ENCODE measurements at places on chromosomes 11 and 22.

DNA sequence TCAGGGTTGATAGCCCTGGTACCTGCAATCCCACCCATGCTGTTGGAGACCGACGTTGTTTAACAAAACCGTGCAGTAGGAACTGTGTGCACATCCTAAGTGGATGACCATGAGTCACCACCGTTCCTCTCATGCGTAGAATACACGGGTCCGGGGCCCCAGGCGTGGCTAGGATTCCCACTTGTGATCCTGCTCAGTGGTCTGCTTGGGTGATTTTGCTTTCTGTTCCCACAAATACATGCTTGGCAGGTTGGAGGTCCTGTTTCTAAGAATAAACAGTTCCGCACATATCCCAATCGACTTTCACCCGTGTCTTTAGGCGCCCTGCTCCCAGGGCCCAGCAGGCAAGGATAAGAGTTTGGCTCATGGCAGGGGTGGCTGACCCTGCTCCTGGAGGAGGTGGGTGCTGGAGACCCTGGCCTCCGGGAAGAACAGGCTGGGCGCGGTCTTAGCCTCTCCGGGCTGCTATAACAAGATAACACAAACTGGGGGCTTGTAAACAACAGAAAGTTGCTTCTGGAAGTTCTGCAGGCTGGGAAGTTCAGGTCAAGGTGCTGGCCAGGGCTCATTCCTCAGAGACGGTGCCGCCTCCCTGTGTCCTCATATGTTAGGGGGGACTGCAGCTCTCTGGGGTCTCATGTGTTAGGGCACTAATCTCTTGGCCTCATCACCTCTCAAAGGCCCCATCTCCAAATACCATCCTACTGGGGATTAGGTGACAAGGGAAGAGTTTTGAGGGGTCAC lies 1028.3 kb downstream of the BRD1 start:
- ATAC-seq = no peak

GRCh38 chr11:44610186-44610955 lies 44.9 kb downstream of the CD82 start:
- no peak for ATAC-seq

- no peak for ATAC-seq
Observed at GRCh38 chr11:35954205-35954604, 10.3 kb downstream of the LDLRAD3 start.

DNA sequence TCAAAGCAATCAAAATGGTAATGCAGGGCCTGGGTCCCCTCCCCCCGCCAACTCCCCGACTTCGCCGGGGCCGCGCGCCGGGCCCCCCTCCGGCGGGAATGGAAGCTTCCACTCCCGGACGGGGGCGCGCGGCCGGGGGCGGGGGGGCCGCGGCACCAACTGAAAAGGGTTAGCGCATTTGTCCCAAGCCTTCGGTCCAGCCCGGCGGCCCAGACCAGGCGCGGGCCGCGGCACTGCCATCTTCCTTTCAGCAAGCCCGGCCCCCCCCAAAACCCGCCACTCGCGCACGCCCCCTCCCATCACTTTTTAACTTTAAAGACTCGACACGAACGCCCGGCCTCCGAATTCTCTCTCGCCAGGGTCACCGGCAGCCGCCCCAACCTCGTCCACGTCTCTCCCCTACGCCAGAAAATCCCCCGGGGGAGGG lies 2.8 kb downstream of the PHF21B start:
- peak; percentile 69 for ATAC-seq

DNA sequence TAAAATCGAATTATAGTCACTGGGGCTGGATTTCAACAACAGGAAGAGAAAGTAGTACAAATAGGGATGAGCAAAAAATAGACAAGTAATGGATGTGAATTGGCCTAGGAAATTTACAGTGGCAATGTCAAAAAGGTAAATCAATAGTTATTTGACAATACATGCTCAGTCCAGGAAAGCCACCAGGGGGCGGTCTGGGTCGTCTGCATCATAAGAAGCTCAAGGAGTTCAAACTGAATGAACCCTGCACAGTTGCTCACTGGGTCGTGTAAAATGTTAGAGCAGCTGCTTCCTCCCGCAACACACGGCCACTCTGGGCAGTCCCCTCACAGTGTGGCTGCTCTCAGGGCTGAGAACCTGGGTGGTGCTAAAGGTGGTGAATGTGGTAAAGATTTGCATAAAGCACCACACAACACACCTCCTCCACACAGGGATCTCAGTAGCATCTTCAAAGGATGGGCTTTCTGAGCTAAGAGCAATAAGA lies 85.9 kb downstream of the ZNF280B start:
- ATAC-seq = no peak

DNA sequence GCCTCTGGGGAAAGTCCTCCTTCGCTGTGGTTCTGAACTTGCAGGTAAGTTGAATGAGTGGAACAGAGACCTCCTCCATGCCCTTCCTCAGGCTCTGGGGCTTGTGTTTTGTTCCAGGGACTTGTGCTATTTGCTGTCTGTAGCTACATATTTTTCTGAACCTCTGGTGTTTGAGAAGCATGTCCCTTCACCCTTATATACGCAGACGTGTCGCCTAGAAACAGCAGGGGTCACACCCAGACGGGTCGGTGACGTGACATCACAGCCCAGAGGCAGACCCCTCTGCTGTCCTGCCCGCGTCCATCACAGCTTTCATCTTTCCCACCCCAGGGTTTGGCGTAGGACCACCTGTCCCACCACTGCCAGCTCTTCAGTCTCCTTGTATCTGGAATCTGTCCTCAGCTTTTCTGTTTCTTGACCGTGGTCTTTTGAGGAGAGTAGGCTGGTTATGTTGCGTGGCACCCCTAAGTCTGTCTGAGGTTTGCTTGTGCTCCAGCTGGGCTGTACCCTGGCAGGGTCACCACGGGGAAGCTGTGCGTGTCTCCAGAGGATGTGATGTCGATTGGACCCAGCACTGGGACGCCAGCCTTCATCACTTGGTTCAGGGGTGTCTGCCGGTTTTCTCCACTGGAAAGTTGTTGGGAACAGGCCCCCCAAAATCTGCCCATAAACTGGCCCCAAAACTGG lies 13.4 kb upstream of the MUC5B start:
- ATAC-seq = no peak

GRCh38 chr11:63552921-63553320 lies 10.3 kb downstream of the PLAAT2 start:
- no peak for ATAC-seq

DNA sequence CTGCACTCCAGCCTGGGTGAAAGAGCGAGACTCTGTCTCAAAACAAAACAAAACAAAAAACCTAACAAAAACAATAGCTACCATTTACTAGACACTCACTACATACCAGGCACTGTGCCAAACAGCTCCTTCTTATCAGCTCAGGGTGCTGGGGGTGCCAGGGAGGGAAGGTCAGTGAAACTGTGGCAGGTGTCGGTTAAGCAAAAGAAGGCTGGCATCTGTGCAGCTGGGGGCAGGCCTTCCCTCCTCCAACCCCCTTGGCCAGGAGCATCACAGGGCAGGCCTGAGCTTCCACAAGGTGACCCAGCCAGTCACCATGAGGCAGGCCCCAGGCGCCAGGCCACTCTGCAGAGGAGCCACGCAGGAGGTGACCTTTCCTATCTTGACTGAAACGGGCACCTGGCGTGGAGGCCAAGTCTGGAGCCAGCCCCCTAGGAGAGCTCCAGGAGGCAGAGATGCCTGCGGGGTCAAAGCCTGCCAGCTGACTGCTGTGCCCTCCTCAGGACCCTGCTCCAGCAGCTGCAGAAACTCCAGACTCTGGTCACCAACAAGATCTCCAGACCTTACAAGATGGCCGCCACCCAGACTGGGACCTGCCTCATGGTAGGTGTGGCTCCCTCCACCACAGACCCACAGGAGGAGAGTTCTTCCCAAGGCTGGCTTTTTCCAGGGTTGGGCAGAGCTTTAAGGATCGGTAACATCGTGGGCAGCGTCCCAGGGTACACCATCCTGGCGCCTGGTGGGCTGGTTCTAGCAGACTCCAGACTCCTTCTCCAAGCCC lies 31.3 kb upstream of the DGKZ start:
- no peak for ATAC-seq

GRCh38 chr11:134499990-134500389 lies 87.9 kb upstream of the B3GAT1 start:
- ATAC-seq = no peak

DNA sequence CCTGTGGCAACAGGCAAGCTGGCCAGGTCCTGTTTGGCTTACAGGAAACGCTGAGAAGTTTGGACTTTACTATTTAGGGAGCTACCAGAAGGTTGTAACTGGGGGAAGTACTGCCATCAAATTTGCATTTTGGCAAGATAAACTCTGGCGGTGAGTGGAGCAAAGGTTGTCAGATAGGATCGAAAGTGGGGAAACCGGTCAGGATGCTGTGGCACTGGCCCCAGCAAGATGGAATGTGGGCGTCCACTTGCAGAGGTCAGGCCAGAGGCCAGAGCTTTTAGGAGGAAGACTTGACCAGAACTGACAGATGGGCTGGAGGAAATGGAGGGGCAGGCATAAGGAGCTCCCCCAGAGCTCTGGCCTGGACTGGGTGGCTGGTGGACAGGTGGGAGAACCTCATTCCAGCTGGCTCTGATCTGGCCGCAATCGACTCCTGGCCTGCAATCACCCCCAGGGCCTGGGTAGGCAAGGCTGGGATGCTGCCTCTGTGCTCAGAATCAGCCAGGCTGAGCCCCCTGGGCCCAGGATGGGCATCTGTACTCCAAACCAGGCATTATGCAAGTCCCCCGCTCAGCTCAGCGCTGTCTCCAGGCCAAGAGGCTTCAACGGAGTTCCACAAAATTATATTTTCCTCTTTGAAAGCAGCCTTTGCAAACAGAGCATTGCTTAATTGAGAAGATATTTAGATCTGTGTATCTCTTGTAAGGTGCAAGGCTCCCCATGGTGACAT lies 178.3 kb upstream of the NECTIN1 start:
- ATAC-seq = no peak

- ATAC-seq = peak; percentile 53
Observed at GRCh38 chr11:118171269-118172062, 5.0 kb downstream of the SCN2B start.

DNA sequence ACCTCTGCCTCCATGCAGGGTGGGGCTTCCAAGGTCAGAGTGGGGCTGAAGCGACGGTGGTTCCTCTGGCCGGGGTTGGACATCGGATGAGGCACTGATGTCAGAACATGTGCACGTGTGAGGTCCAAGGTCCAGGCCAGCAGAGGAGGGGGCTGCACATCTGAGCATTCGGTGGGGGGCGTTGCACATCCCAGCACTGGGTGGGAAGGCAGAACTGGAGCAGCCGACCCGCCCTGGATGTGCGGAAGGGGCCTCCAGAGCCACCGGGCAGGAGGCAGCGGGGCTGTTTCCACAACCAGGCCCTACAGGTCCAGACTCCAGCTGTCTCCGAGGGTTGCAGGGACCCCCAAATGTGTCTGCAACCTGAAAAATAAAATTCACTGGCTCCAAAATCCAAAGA lies 271.0 kb downstream of the CTTN start:
- ATAC-seq = no peak

Measured in gastroesophageal sphincter (tissue), 4 donors.